ENCODE measurements at places on chromosomes 4 and X. TPM values are rescaled to one million over a fixed set of nuclear protein-coding genes. Genes with fewer than 3 reads are reported as not detected.
A peak's percentile ranks its signal among the peaks of the same experiment; 100 is the strongest.

GRCh38 chr4:53365121-53365485 lies 758 bp downstream of the SCFD2 start:
- H3K4me3 ChIP-seq, result peak overlapping the region; percentile 80
- H3K27me3 ChIP-seq, result no peaks in the 10 kb centered on the region
- no peak overlapping the region for H3K27ac ChIP-seq
- peaks cover 53% of the 10 kb centered on the region for H3K4me1 ChIP-seq
- no peak for DNase-seq
- no peaks in the 10 kb centered on the region for H3K36me3 ChIP-seq

- DNase-seq, result no peak
- no peak within 1 kb of the TSS for H3K27ac ChIP-seq
- H3K27me3 ChIP-seq, result no peaks in the 10 kb centered on the region
Observed at GRCh38 chr4:70225824-70226223, at the start of gene FDCSP. TSS of gene FDCSP (plus strand) at chr4:70226124. CDS start at chr4:70231195, 5,071 bp downstream.

DNA sequence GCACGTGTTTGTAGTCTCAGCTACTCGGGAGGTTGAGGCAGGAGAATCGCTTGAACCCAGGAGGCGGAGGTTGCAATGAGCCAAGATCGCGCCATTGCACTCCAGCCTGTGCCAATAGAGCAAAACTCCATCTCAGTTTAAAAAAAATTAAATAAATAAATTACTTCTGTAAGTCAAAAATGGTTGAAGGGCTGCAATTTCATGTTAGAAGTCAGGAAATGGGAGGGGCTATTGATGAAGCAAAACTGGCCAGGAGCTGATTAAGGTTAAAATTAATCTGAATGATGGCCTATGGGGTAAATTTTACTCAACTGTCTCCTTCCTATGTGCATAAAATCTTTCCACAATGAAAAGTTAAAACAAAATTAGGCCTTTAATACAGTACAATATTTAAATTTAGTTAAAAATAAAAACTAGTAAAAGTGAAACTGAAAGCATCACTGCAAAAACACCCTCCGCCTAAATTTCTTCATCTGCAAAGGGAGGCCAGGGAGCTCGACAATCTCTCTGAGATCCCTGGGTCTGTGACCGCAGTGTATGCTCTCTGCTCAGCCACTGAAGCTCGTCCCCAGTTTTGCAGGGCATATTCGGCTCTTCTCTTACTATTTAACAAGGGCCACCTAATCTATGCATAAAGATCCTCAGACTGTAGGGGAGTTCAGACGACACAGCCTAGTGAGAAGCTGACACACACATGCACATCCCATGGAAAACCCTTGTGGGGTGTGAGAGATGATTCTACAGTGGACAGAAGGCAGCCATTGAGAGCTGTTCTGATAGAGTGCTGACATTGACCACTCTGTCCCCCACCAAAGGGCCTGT lies 57.2 kb downstream of the IRF2 start:
- H3K4me1 ChIP-seq, result peaks cover 39% of the 10 kb centered on the region
- DNase-seq, result no peak
- peak overlapping the region; percentile 71 for H3K27ac ChIP-seq

- DNase-seq, result no peak
- H3K27ac ChIP-seq, result no peak overlapping the region
- no peaks in the 10 kb centered on the region for H3K4me1 ChIP-seq
- no peak overlapping the region for H3K4me3 ChIP-seq
- H3K27me3 ChIP-seq, result no peaks in the 10 kb centered on the region
Observed at GRCh38 chrX:144335402-144335801, 451.5 kb downstream of the UBE2NL start.

- no peak for DNase-seq
- no peak overlapping the region for H3K27ac ChIP-seq
- peaks cover 3% of the 10 kb centered on the region for H3K27me3 ChIP-seq
- H3K4me1 ChIP-seq, result no peaks in the 10 kb centered on the region
- H3K4me3 ChIP-seq, result no peak overlapping the region
Observed at GRCh38 chr4:73844345-73844744, 7.9 kb downstream of the CXCL6 start.

DNA sequence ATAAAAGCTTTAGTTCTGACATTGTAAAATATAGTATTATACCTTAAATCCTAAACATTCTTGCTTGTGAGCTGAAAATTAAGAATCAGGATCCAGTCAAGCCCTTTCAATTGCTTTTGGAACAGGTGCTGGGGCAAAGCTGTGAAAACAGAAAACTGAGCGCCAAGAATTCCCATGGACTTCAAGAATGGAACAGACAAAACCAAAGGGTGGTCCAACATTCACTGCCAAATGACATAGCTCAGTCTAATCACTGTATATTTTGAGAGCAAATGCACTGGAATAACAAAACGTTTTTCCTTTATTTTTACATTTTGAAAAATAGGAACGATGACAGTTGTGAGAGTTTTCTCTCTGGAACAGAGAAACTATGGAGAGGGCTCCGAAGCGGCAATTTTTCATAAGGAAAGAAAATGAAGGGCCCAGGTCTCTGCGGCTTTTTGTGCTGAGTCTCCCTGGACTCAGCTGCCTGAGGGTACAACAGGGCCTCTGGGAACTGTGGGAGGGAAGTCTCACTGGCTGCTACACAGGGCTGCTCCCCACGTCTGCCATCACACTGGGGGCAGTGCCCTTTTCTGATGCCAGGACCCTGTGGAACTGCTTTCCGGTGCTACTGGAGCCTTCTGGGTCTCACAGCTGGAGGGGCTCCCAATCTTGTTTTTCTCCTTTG lies 56.0 kb upstream of the BMPR1B start:
- no peak overlapping the region for H3K27ac ChIP-seq
- H3K4me3 ChIP-seq, result no peak overlapping the region
- H3K27me3 ChIP-seq, result no peaks in the 10 kb centered on the region

The SSX4 gene
- total RNA-seq, result not detected

DNA sequence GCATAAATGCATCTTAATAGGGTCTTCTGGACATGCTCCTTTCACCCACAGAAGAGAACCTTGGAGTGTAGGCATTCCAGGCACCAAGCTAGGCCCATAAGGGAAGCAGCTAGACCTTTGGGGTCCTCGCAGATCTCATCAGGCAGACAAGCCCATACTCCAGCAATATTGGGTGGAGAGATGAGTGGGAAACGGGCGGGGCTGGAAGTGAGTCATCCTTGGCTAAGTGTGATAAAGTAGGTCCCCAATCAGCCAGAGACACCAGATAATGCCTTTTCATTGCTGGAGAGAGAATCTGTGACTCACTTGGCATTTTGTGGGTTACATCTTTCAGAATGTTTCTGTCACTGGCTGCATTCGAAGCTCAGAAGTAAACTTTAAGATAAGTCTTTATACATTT lies 133.3 kb upstream of the MBNL3 start:
- H3K4me1 ChIP-seq, result no peaks in the 10 kb centered on the region
- no peak overlapping the region for H3K27ac ChIP-seq
- H3K4me3 ChIP-seq, result no peak overlapping the region
- H3K36me3 ChIP-seq, result no peaks in the 10 kb centered on the region

- H3K4me1 ChIP-seq, result peaks cover 7% of the 10 kb centered on the region
- no peaks in the 10 kb centered on the region for H3K27me3 ChIP-seq
- no peak overlapping the region for H3K27ac ChIP-seq
- no peak for DNase-seq
- H3K36me3 ChIP-seq, result no peaks in the 10 kb centered on the region
- no peak overlapping the region for H3K4me3 ChIP-seq
Observed at GRCh38 chrX:12984603-12985319, 9.9 kb downstream of the TMSB4X start.

The ADRA2C gene
- total RNA-seq, result 10.3 TPM

- peaks cover 17% of the 10 kb centered on the region for H3K36me3 ChIP-seq
- no peak for DNase-seq
- H3K27me3 ChIP-seq, result no peaks in the 10 kb centered on the region
- H3K4me3 ChIP-seq, result no peak overlapping the region
Observed at GRCh38 chrX:48818866-48819265, 7.4 kb upstream of the ERAS start.

The SH2D1A gene
- 5.6 TPM for total RNA-seq

The REELD1 gene
- total RNA-seq, result not detected

The USP17L10 gene
- total RNA-seq, result not detected

DNA sequence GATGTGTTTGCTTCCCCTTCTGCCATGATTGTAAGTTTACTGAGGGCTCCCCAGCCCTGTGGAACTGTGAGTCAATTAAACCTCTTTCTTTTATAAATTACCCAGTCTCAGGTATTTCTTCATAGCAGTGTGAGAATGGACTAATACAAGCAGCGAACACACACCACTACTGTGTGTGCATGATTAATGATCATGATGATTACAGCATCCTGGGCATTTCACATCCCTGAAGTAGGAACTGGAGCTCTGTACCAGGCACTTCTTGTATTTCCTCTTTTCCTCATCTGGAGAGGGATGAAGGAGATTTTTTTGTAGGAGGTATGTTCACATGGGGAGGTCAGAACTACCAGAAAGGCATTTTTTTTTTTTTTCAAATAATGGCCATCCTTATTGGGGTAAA lies 60.8 kb downstream of the PPM1K start:
- no peak overlapping the region for H3K4me3 ChIP-seq
- H3K27me3 ChIP-seq, result no peaks in the 10 kb centered on the region
- DNase-seq, result no peak
- no peak overlapping the region for H3K27ac ChIP-seq
- no peaks in the 10 kb centered on the region for H3K36me3 ChIP-seq
- no peaks in the 10 kb centered on the region for H3K4me1 ChIP-seq

- peaks cover under 1% of the 10 kb centered on the region for H3K4me1 ChIP-seq
- DNase-seq, result no peak
- H3K27me3 ChIP-seq, result no peaks in the 10 kb centered on the region
- no peak overlapping the region for H3K4me3 ChIP-seq
- H3K27ac ChIP-seq, result no peak overlapping the region
Observed at GRCh38 chrX:110310896-110311295, 7.0 kb downstream of the AMMECR1 start.

- no peak overlapping the region for H3K4me3 ChIP-seq
- no peaks in the 10 kb centered on the region for H3K36me3 ChIP-seq
- no peaks in the 10 kb centered on the region for H3K4me1 ChIP-seq
- no peak for DNase-seq
- no peak overlapping the region for H3K27ac ChIP-seq
- H3K27me3 ChIP-seq, result no peaks in the 10 kb centered on the region
Observed at GRCh38 chr4:100843910-100844309, 326.1 kb upstream of the EMCN start.

DNA sequence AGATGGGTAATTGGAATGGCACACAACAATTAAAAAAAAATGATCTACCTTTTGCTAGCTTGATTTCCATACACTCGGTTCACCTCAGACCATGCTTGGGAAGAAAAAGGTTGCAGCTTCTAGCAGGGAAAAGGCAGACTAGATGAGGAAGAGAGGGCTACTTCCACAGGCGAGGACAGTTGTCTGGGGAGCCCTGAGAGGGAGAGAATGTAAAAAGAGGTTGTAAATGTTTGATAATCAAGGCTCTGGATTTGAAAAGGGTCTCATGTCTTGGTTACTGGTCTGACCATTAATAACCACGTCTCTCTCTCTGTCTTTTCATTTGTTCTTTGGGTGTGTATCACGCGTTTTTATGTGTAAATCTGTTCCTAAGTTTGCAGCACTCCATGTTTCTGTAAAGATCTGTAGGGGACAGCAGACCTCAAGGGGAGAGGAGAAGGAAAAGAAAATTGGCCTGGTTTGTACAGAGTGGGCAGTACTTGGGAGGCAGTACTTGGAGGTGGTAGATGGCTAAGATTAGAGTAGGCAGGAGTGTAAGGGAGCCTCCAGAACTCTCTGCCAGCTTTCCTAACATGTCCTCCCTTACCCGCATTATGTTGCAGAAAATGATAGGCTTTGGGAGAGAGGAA lies 750 bp downstream of the ARMCX5 start:
- peak overlapping the region; percentile 71 for H3K27ac ChIP-seq
- H3K4me1 ChIP-seq, result no peaks in the 10 kb centered on the region
- H3K36me3 ChIP-seq, result no peaks in the 10 kb centered on the region
- H3K4me3 ChIP-seq, result peak overlapping the region; percentile 60
- DNase-seq, result no peak

DNA sequence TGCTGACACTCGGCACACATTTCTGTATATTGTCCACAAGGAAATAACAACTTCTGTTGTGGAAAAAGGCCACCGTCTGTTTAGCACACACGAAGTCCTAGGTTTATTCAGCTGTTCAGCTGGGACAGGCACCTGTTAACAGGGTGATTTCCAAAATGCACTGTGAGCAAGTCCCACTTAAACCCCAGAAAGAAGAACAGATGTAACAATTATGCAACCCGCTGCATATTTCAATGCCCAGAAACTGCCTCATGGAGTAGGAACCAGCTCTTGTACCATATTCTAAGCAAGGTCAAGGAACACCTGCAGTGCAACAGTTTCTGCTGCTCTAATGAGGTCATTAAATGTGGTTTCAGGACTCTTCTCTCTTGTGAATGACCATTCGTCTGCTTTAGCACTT lies 77.1 kb downstream of the GEMIN8 start:
- H3K4me1 ChIP-seq, result peaks cover 8% of the 10 kb centered on the region
- no peak for DNase-seq
- H3K36me3 ChIP-seq, result no peaks in the 10 kb centered on the region
- no peak overlapping the region for H3K27ac ChIP-seq

The ATP2B3 gene
- 0.19 TPM for total RNA-seq

GRCh38 chr4:80438016-80438415 lies 102.5 kb downstream of the CFAP299 start:
- H3K27me3 ChIP-seq, result no peaks in the 10 kb centered on the region
- no peaks in the 10 kb centered on the region for H3K4me1 ChIP-seq
- H3K4me3 ChIP-seq, result no peak overlapping the region
- H3K27ac ChIP-seq, result no peak overlapping the region
- no peak for DNase-seq

DNA sequence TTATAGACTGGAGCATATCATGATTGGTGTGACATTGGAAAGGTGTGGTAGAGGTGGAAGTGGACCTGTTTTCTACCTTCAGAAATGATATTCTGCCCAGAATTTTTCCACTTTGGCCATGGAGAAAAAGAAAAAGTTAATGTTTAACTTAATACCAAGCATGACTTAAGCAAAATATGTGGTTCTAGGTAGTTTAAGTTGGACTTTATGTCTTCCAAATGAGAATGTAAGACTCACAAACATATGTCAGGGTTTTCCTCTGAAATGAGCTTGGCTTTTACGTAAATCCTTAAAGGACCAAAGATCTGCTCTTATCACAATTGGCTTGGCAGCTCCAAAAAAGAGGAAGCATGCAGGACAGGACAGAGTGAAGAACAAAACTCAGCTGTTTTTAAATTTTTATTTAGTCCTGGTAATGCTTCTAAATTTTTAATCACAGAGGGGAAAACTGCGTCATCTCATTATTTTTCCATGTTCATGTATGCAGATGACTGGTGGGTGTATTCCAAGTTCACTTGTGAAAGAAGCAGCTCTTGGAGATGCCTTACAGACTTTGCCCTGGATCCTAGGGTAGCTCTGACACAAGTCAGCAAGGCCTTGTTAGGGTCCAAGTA lies 98.2 kb downstream of the ANK2 start:
- H3K36me3 ChIP-seq, result no peaks in the 10 kb centered on the region
- H3K4me3 ChIP-seq, result peak overlapping the region; percentile 43
- H3K27me3 ChIP-seq, result no peaks in the 10 kb centered on the region
- no peak for DNase-seq
- peak overlapping the region; percentile 22 for H3K27ac ChIP-seq
- H3K4me1 ChIP-seq, result peaks cover 14% of the 10 kb centered on the region

DNA sequence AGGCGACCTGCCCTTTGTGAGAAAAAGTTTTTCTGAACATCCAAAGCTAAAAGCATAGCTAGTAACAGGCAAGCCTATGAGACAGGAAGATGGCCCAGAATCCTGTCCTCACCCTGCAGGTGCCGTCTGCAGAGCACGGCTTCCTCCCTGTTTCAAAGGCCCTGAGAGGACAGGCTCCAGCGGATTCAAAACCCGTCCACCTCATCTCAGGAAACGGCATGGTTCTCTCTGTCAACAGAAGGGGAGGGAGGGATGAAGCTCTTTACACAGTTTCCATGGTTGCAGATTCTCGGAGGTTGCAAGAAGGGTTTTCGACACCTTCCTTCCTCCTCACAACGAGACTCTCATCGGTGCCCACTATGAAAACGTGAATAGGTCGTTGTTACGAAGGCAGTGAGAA lies 8.3 kb downstream of the PPP2R3B start:
- no peak for DNase-seq
- no peak overlapping the region for H3K27ac ChIP-seq
- no peaks in the 10 kb centered on the region for H3K27me3 ChIP-seq
- no peak overlapping the region for H3K4me3 ChIP-seq
